ENCODE measurements at places on chromosomes 1 and 21.

DNA sequence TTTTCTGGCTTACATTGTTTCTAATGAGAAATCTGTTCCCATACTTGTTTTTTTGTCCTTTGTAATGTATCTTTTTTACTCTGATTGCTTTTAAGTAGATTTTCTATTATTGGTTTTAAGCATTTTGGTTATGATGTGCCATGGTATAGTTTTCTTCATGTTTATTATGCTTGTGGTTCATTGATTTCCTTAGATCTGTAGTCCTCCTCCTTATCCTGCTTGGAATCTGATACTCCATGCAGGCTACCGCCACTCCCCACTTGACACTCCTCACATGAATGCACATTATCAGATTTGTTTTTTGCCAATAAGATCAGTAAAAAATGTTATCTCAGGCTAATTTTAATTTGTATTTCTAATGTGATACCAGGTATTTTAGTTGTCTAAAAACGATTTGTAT is 20.8 kb downstream of the UROD start:
- no peak for DNase-seq

GRCh38 chr1:225592362-225593025 is 60.4 kb downstream of the ENAH start:
- DNase-seq = no peak

DNA sequence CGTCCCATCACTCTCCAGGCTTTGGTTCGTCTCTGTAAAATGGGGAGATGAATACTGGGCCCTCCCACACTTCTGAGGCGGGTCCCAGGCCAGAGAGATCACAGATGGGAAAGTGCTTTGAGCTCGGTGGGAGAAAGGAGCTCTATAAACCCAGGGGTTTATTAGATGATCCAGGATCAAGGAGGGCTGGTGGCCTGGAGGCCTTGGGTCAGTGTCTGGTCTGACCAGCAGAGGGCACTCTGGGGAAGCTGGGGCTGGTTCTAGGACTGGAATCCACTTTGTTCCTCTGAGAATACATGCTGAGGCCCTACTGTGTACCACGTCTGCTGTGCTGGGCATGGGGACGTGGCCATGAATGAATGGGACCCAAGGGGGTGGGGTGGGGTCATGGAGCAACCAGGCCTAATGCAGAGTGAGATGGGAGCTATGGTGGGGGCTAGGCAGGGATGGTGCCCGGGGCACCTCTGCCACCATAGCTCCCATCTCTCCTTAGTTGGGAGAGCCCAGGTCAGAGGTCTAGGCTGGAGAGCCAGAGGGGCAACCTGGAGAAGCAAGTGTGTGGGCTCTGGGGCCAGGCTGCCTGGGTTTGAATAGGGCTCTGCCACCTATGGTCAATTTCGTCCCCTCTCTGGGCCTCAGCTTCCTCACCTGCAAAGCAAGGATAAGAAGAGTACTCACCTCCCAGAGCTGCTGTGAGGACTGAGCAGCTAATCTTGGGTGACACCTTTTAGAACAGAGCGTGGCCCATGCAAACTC is 9.0 kb upstream of the FAM131C start:
- DNase-seq = peak; percentile 79

GRCh38 chr1:67646145-67647035 is 38.6 kb upstream of the GADD45A start:
- no peak for DNase-seq

DNA sequence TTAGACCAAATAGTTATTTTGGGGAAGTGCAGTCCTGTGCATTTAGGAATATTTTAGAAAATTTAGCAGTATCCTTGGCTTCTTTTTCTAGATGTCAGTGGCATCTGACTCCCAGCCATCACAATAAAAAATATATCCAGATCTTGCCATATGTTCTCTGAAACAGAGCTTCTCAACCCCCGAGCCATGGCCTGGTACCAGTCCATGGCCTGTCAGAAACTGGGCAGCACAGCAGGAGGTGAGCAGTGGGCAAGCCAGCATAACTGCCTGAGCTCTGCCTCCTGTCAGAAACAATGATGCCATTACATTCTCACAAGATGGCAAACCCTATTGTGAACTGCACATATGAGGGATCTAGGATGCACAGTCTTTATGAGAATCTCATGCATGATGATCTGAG is 480.0 kb downstream of the LRRIQ3 start:
- DNase-seq = no peak

DNA sequence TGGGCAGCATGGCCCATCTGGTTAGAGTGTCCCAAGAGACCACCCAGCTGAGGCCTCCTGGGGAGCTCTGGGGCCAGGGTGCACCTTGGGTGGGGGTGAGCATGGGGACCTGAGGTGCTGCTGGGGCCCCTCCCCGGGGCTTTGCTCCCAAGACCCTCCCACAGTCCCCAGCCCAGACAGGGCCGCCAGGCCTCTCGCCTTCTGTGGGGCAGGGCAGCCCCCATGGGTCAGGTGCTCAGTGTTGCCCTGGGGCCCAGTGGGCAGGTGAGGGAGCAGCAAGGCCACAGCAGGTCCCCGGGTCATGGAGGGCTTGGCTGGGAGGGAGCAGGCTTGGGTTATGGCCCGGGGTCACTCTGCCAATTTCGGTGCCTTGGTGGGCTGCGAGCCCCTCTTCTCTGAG is 24.5 kb upstream of the PEX10 start:
- no peak for DNase-seq
